ELF-1 (cell line): ENCODE measurements at places on chromosomes 5 and 9.

- DNase-seq, result no peak
Measured at GRCh38 chr5:72779520-72779919, 36.9 kb upstream of the TNPO1 start.

DNA sequence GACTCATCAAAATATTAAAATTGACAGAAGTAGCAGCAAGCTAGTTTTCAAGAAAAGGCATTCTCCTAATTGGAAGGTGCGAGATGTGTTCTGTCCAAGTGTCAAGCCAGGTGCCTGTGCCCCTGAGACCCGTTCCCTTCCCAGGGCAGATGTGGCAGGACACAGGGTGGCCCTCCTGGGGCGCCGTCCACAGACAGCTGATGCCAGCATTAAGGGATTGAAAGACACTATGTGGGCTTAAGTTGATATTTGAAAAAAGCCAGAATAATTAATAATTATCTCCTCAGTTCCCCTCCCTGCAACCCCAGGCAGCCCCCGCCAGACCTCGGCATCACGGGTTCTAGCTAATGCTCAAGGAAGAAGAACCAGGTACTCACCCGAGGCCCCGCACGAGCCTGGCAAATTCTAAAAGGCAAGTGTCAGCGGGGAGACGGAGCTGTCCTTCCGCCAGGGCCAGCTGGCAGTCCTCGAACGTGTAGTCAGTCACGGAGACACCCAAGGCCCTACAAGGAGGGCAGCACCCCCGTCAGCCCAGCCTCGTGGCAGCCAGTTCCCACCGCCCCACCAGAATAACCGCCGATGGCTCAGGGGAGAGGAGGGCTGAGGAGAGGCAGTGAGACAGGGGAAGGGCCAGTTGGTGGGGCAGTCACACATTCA, 29.1 kb upstream of the SLC6A3 start:
- DNase-seq, result no peak

- no peak for DNase-seq
Measured at GRCh38 chr5:173488144-173488543, 128.3 kb downstream of the BOD1 start.

DNA sequence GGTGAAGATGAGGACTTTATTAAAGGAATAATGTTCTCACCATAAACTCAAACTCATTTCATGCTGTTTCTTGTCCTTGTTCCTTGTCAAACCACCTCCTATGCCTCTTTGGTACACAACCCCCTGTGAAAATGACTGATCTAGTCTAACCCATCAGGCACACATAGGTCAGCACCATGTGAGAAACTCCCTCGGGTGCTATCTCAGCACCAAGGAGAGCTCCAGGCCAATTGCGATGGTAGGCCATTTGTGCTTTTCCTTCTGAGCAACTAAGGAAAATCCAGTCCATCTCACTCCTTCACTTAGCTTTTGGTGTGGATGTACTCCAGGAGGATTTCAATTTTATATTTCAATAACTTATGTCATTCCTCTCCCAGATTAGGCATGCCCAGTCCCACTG, 199.8 kb downstream of the ZNF608 start:
- no peak for DNase-seq

- peak; percentile 80 for DNase-seq
Measured at GRCh38 chr5:151772029-151772845, 483 bp downstream of the G3BP1 start.

DNA sequence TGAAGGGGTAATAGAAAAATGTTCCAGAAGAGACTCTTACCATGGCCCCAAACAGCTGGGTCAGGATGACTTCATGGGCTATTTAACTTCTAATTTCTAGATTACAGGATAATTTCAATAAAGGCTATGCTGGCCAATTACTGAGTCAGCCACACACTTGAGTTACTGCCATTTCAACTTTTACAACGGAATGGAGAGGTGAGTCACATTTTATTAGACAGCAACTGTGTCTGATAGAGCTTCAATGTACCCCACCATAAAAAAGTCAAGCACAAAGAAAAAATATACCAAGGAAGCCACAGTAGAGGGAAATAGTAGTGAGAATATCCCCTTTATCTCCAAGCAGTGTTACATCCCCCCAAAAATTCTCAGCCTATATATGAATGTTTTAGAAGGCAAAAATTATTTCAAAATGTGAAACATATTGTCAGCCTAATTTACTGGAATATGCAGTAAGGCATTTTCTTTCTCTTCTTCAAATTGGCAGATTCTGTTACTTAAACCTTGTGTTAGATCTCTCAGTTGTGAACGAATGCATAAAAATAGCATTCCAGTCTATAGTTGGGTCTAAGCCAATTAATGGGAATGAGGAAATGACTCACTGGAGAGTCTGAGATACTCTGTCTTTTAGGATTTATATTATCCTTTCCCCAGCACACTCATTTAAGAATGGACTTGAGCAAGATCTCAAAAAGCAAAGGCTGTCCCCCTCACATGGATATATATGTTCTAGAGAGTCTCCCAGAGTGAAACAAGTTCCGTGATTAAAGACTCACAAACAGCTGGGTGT, 47.1 kb upstream of the RAI14 start:
- DNase-seq, result no peak
